Stimulated activated CD8-positive, alpha-beta memory T cell treated with anti-CD3 and anti-CD28 coated beads, Interleukin-15, amount 100 ng/mL, for 48 hours (primary cell): ENCODE measurements at places on chromosomes 1 and 21.
A peak's percentile ranks its signal among the peaks of the same experiment; 100 is the strongest.

DNA sequence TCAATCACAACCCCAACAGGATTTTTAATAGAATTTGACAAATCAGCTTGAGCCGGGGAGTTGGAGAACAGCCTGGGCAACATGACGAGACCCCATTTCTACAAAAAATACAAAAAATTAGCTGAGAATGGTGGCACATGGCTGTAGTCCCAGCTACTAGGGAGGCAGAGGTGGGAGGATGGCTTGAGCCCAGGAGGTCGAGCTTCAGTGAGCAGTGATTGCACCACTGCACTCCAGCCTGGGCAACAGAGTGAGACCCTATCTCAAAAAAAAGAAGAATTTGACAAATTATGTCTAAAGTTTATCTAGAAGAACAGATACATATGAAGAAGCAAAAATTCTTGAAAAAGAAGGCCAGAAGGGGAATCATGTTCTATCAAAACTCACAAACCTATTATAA is 43.2 kb downstream of the FRRS1 start:
- DNase-seq, result no peak

DNA sequence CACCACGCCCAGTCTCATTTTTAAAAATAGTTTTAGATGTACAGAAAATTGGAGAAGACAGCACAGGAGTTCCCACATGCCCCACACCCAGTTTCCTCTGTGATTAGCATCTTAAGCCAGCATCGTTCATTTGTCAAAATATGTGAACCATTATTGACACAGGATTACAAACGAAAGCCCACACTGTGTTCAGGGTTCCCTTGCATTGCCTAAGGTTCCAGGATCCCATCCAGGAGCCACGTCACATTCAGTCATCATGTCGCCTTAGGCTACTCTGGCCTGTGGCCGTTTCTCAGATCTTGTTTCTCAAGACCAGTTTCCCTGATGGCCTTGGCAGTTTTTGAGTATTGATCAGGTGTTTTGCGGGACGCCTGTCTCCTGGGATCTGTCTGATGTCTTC is 34.7 kb upstream of the TNFRSF1B start:
- DNase-seq, result no peak

DNA sequence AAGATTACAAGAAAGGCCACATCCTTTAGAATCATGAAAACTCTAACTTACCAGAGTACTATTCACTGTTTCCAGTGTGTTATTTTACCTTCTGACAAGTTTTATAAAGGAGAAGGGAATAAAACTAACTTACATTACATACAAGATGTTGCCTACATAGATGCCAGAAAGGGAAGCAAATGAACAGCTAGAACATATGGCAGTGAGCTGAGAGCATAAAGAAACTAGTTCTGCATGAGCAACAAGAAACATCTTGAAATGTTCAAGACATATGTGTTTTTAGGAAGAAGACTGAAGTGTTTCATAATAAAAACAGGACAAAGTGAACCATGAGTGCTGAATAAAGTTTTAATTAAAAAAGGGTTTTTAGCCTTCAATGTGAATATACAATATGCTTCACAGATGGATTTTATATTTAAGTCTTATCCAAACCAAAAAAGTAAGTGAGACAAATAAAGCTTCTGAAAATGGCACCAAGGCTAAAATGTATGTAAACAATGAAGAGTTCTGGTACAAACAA is 39.4 kb downstream of the SLC5A9 start:
- DNase-seq, result no peak

DNA sequence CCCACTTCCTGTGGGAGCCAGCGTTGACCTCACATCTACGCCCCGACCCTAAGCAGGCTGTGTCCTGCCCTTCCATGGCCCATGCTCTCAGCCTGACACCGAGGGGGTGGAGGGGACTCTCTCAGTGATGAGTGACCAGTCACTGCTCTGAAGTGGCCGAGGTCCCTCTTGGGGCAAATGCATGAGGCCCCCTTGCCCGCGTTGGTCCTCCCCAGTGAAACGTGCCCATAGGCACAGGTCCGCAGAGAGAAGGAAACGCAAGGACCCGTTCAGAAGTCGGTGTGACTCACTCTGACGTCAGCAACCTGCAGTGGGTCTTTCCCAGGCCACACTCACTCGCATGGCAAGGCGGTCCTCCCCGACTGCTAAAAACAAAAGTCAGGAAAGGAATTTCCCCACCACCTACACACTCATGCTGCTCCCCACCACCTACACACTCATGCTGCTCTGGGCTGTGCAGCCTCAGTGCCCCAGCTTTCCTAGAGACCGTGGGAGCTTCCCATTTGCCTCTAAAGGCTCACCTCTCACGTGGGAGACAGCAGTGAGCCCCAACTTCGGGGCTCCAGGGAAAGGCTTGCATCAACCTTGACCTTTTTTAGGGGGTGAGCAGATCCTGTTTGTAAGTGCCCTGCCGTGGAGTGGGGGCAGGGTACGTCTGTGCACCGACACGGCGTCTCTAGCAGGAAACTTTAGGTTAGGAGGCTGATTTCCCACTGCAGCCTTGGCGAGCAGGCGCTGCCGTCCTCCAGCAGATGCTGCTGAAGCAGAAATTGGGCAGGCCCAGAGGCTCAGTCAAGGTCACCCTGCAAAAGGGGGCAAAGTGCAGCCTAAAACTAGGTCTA is 11.4 kb downstream of the UBASH3A start:
- peak; percentile 93 for DNase-seq

- no peak for DNase-seq
These were observed 85.1 kb upstream of the LMO4 start for GRCh38 chr1:87243573-87243972.

DNA sequence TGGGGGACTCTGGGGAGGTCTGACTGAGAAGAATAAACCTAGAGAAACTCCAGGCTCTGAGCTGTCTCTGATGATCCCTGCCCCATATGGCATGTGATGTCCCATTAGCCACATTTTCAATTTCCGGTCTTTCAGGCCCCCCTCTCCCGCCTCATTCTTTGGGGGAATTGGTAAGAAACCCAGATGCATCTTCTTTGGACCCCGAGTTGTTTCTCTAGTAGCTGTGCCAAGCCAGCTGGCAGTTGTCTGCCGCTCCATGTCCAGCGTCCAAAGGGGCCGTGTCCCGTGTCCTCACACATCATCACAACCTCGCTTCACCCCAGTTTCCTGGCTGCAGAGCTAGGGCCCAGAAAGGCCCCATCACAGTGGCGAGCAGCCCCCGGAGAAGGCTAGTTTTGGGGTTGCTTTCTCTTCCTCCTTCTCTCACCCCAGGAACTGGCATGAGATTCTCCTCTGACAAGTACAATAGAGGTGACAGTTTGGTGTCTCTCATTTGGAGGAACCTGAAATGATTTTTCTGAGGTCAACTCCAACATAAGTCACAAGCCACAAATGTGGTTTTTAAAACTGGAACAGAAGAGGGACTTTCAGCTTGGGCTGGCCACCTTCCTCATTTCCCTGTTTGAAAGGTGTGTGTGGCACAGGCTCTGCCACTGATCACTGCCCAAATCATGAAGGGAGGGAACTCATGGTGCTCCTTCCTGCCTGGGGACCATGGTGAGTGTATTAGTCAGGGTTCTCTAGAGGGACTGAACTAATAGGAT is 6.4 kb upstream of the GPR157 start:
- DNase-seq, result no peak

GRCh38 chr1:4600615-4601460 is 53.6 kb upstream of the AJAP1 start:
- no peak for DNase-seq

DNA sequence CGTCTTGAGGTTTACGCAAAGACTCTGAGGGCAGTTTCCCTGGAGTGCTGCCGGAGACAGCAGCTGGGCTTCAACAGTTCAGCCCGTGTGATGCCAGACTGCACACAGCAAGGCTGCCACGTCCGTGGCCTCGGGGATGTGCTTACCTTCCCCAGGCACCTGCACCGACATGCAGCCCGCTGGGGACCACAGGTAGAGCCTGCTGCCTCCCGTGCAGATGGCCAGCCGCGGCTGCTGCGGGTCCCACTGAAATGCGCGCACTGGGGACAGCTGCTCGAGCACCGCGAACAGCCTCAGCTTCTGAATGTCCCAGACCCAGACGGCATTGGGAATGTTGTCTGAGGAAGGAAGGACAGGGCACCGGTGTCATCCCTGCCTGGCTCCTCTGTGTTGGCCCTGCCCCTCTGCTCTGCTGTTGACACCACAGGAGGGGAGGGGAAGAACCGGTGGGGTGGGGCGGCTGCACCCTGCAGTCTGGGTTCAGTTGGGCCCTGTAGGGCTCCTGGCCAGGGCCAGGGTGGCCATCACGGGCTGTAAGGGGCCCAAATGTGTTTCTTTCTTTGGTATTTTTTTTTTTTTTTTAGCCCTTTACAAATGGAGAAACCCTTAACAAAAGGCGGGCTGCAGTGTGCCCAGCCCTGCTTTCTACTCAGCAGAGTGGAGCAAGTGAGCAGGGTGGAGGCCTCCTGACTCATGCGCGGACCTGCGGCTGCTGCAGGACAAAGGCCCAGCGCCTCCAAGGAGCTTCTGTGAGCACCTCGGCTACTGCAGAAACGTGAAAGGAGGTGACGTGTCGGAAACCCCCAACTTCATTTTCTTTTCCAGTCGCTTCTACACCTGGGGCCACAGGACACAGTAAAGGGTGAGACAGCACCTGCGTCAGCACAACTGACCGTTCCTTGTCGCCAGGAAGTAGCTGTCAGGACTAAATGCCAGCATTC is 6.8 kb downstream of the TPRG1L start:
- no peak for DNase-seq

DNA sequence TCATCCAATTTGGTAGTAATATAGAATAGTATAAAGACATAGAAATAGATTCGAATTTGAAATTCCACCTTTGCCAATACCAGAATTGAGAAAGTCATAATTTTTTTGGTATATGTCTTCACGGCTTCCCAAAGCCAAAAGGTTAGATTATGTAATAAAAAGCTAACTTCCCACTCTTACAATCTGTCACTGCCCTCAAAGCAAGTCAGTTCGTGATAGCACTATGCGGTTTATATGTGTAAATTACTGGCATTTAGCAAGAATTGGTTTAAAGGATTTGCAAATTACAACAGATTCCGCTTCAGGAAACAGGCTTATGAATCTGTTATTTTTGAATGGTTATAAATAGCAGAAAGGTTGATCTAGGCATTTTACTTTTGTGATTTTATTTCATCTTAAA is 679.4 kb upstream of the ADGRL2 start:
- no peak for DNase-seq

DNA sequence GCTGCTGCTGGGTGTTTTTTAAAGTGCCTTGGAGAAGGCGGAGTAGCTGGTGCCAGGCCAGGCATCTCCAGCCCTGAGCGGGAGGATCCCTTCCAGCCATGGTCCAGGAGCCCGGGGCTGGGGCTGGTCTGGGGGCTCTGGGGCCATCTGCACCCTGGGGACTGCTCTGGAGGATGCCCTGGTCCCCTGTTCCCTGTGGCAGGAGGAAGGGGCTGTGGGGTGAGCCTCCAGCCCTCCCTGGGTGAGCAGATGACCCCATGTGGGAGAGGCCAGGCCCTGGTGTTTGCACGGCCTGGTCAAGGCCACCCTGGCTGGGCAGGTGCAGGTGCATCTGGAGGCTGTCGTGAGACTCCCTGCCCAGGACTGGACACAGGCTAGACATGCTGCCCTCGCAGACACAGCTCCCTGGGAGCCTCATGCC is 56.7 kb downstream of the SLX9 start:
- DNase-seq, result no peak

GRCh38 chr1:30882678-30883388 is 25.7 kb downstream of the SDC3 start:
- DNase-seq, result no peak

DNA sequence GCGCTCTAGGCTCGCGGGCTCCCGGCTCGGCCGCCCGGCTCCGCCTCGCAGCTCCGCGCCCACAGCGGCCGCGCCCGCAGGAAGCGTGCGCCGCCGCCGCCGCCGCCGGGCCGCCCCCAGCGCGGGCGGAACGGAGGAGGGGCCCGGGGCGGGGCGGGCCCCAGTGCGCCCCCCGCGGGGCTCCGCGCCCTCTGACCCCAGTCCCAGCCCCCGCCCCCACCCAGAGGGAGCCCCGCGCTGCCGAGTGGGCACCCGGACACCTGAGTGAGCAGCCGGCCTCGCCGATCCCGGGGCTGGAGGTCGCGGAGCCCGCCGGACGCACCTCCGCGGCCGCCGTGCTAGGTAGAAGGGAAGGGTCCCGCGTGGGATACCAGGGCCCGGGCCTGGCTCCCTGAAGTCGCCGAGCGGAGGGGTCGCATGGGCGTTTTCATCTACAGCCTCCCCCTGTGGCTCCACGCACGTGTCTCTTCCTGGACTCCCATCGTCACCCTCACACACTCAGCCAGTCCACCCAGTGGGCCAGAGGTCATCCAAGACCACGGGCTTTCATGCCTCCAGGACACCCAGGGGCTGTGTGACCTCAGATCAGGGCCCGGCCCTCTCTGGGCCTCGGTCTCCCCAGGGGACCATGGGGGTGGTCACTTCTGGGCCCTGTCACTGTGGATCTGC is at the start of gene SDC3:
SDC3 (minus strand) TSS at position 63 of the 669 bp plus-strand sequence. CDS start 172 bp downstream, outside the sequence.
- DNase-seq, result no peak

- no peak for DNase-seq
These were observed 101.8 kb downstream of the CD247 start for GRCh38 chr1:167416506-167416905.

DNA sequence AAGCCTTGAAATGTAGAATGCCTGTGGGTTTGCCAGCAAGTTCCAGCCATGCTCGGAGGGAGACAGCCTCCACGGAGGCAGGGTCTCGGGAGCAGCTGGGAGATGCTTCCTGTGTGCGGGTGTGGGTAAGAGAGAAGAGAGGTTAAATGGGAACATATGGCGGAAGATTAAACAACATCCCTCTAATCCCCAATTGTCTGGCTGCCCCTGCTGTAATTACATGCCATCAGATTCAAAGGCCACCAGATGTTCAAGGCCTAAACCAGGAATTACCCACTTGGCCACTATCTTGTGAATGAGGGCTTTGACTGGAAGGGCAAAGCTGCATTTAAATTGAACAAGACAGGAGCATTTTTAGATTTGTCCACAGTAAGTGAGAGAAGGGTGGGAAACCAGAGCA is 81.4 kb upstream of the BACE2 start:
- no peak for DNase-seq

DNA sequence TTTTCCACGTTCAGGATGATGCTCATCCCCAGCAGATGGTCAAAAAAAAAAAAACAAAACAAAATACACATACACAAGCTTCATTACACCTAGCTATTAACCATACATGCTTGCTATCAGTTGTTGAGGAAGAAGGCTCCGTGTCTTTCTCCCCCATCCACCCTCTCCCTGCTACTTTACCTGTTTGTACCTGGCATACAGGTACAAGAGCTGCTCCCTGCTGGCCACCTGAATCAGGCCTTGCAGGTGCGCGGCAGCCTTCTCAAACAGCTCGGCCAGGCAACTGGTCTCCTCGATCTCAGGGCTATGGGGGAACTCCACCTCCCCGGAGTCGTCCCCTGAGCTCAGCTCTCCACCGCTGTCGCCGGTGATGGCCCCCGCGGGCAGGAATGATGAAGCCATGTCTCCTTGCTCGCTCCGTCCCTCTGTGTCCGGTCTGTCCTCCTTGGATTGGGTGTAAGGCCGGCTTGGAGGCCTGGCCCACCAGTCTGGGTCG is 464 bp downstream of the ACBD6 start:
- DNase-seq, result no peak
